ENCODE measurements at places on chromosomes 12 and 14. TPM values are rescaled to one million over a fixed set of nuclear protein-coding genes. Genes with fewer than 3 reads are reported as not detected.

GRCh38 chr14:33381717-33382116 is 443.0 kb downstream of the NPAS3 start:
- no peak for DNase-seq

GRCh38 chr12:100867639-100868393 is 73.2 kb downstream of the ANO4 start:
- DNase-seq: no peak

DNA sequence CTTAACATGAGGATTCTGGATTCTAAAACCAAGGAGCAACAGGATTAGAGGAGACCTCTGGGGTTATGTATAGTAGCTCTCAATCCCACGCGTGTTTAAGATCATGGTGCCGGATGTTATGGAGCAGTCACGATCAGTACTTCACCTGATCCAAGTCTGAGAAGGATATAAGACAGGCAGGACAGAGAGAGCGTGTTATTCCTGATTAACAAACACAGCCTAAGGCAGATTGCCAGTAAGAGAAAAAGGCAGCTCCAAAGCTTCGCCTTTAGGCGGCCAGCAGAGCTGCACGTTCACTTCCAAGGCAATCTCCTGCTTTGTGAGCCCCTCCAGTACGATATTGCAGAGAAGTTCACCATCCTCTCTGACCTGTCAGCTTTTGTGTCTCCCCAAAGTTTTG is 5.5 kb downstream of the SETD3 start:
- DNase-seq: no peak

Gene DYNC1H1
- total RNA-seq: 510 TPM
